ENCODE measurements at places on chromosomes 13 and 19. TPM values are rescaled to one million over a fixed set of nuclear protein-coding genes. Genes with fewer than 3 reads are reported as not detected.

DNA sequence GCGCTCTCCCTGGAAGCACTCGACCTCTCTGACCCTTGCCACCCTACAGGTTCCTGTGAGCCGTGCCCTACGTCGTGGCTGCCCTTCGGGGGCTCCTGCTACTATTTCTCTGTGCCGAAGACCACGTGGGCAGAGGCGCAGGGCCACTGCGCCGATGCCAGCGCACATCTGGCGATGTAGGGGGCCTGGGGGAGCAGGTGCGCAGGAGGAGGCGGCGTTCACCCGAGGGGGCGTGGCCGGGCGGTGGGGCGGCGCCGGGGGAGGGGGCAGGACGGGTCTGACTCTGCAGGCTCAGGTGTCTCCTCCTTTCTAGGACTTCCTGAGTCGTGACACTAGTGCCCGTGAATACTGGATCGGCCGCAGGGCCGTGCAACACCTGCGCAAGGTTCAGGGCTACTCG is 26.4 kb downstream of the CLEC4M start:
- no peak overlapping the region for H3K4me3 ChIP-seq
- peaks cover 5% of the 10 kb centered on the region for H3K4me1 ChIP-seq
- H3K36me3 ChIP-seq = no peaks in the 10 kb centered on the region
- DNase-seq = peak; percentile 41
- H3K27me3 ChIP-seq = peaks cover 34% of the 10 kb centered on the region

The FGF14 gene
- not detected for total RNA-seq

The CDC34 gene
- 45.9 TPM for total RNA-seq

The C19orf81 gene
- total RNA-seq = 0.69 TPM

The ZNF880 gene
- 8.3 TPM for total RNA-seq

DNA sequence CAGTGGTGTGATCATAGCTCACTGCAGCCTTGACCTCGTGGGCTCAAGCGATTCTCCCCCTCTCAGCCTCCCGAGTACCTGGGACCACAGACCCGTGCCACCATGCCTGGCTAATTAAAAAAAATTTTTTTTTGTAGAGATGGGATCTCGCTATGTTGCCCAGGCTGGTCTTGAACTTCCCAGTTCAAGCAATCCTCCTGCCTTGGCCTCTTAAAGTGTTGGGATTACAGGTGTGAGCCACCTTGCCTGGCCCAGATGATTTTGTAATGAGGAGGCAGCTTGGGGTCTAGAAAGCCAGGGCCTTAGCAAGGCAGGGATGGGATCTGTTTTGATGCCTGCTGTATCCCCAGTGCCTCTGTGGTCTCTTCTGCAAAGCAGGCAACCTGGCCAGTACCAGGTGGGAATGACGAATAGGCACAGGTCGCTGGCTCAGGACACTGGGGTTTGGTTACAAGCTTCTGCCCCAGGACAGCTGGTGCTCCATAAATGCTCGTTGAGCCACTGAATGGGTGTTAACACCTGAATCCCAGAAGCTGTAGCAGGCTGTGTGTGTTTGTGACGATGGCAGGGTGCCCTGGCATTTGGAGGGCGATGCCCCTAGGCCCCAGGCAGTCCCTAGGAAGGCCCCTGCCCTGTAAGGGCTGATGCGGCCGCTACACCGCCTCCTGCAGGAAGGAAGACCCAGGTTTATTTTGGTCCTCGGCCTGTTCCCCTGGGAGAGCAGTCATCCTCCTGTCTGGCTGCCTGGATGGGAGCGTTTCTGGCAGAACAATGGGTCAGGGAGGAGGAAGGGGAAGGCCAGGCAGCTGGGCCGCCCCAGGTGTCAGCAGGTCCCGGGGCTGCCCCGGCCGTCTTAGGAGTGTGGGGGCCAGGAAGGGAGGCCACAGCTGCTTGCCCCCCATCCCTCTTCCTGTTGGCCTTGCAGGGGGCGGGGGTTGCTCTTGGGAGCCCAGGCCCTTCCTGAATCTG is 8.6 kb downstream of the TNFAIP8L1 start:
- peaks cover 6% of the 10 kb centered on the region for H3K36me3 ChIP-seq
- H3K27ac ChIP-seq = no peak overlapping the region
- no peak for DNase-seq
- H3K27me3 ChIP-seq = no peaks in the 10 kb centered on the region

- H3K4me3 ChIP-seq = no peak overlapping the region
- H3K4me1 ChIP-seq = no peaks in the 10 kb centered on the region
- no peak for DNase-seq
- no peaks in the 10 kb centered on the region for H3K36me3 ChIP-seq
- no peaks in the 10 kb centered on the region for H3K27me3 ChIP-seq
Observed at GRCh38 chr13:107252428-107252827, 684.5 kb upstream of the ARGLU1 start.

DNA sequence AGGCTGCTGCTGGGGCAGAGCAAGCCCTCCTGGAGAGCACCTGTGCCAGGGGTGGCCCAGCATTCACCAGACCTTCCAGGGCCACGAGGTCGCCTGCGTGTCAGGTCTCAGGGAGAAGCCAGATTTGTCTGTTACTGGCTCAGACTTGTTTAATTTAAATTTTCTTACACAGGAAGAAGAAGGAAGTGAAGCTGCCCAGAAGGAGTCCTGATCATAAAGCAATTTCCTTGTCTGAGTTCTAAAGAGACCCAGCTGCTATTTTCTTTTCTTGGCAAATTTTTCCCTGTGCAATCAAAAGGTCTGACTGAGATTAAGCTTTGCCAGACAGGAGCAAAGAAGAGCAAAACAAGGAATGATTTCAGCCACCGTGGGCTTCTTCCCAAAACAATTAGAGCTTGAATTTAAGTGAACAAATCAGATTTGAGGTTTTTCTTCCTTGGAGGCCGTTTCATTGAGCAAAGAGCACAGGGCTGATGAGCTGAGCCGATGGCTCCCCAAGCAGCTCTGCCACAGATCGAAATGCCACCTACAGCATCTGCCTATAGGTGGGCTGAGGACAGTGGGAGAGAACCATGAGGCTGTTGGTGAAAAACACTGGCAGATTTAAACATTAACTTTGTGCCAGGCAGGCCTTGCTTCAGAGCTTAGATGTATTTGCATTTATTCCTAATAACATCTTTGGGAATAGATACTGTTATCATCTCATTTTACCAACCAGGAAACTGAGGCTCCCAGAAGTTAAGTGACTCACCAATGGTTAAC is 40.1 kb downstream of the HSPH1 start:
- H3K4me1 ChIP-seq = peaks cover 3% of the 10 kb centered on the region
- DNase-seq = no peak
- peaks cover 47% of the 10 kb centered on the region for H3K27me3 ChIP-seq
- H3K4me3 ChIP-seq = no peak overlapping the region

DNA sequence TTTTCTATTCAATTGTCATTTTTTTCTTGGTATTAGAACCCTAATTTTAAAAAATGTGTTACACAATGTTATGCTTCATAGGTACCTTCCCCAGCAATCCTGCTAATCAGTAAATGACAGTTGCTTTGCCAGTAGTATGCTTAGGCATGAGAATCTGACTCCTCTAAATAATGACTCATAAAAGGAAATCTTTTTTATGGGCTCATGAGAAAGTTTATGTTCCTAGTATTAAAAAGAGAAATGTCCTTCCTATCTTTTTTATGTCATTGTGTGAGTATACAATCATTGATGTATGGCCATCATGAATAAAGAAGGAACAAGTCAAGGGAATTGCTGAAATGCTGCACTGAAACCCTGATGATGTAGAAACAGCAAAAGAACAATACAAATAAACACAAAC is 1237.7 kb upstream of the PCDH20 start:
- DNase-seq = no peak
- H3K27ac ChIP-seq = no peak overlapping the region
- H3K36me3 ChIP-seq = no peaks in the 10 kb centered on the region
- no peaks in the 10 kb centered on the region for H3K27me3 ChIP-seq
- H3K4me3 ChIP-seq = no peak overlapping the region

GRCh38 chr19:49766930-49767299 is at the start of gene AP2A1:
Gene AP2A1 (plus strand): TSS chr19:49767001. CDS start chr19:49767134, 133 bp downstream.
- peak within 1 kb of the TSS; percentile 96 for H3K4me3 ChIP-seq
- H3K36me3 ChIP-seq = peaks cover 5% of the 10 kb centered on the region
- H3K4me1 ChIP-seq = peaks cover 33% of the 10 kb centered on the region
- DNase-seq = no peak
- no peaks in the 10 kb centered on the region for H3K27me3 ChIP-seq

The CYP2F1 gene
- total RNA-seq = not detected

Data from activated CD4-positive, alpha-beta memory T cell treated with anti-CD3 and anti-CD28 coated beads for 36 hours (primary cell).